ENCODE measurements at places on chromosomes 7 and 10. TPM values are rescaled to one million over a fixed set of nuclear protein-coding genes. Genes with fewer than 3 reads are reported as not detected.

The CNPY1 gene
- total RNA-seq: not detected

The OR6V1 gene
- total RNA-seq: not detected

The BTAF1 gene
- total RNA-seq: 12.3 TPM

The SEMA4G gene
- total RNA-seq: 10.3 TPM

The ACSM6 gene
- not detected for total RNA-seq

The SHTN1 gene
- 33.1 TPM for total RNA-seq

The R3HCC1L gene
- 15.7 TPM for total RNA-seq

The HOXA9 gene
- 0.73 TPM for total RNA-seq

The ACHE gene
- 2.0 TPM for total RNA-seq

The INA gene
- total RNA-seq: 26.7 TPM

The ZC3HAV1 gene
- total RNA-seq: 28.6 TPM

The PTN gene
- total RNA-seq: not detected

The ANKRD22 gene
- 0.30 TPM for total RNA-seq

The OR6B1 gene
- total RNA-seq: not detected

The CDH23 gene
- 2.0 TPM for total RNA-seq

The GLI3 gene
- 0.33 TPM for total RNA-seq

The FGF8 gene
- total RNA-seq: 0.09 TPM

The RARRES2 gene
- total RNA-seq: not detected

The FKBP6 gene
- not detected for total RNA-seq

The MRLN gene
- not detected for total RNA-seq

The ACTR3C gene
- not detected for total RNA-seq

The SPDYE2 gene
- total RNA-seq: not detected

The EXOSC1 gene
- total RNA-seq: 58.8 TPM
